ENCODE measurements at places on chromosomes 6 and 20.

DNA sequence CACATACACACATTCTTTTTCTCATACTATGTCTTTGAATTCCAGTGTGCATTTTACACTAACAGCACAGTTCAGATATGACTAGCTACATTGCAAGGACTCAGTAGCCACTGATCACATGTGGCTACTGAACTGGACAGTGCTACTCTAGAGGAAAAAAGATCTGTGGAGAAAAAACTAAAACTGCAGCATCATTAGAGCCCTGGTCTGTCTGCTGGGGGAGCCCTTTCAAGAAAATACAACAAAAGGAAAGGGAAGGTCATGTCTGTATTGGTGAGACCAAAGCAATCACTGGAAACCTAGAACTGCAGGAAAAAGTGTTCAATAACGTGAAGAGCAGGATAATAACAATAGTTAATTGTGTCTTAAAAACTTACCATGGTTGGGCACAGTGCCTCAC lies 132.3 kb upstream of the JARID2 start:
- no peak for DNase-seq

- no peak for DNase-seq
Measured at GRCh38 chr20:49288784-49289696, 11.2 kb upstream of the ZNFX1 start.

- DNase-seq: no peak
Measured at GRCh38 chr20:13525225-13525940, 113.3 kb downstream of the TASP1 start.

GRCh38 chr6:111263837-111264236 lies 176.5 kb downstream of the SLC16A10 start:
- no peak for DNase-seq

DNA sequence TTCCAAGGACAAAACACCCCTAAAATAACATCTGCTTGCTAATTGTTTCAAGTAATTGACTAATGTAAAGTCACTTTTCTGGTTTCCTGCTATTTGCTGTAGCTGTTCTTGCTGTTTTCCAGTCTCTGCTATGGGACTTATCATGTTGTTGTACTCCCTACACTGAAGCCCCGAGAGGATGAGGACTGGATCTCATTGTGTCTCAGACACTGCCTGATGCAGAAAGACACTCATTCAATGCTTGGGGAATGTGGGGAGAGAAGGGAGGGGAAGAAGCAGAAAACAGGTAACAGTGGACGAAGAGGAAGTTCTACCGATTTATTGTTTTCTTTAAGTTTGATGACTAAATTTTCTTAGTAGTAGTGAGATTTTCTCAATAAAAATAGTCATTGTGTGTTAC lies 79.8 kb downstream of the DOK5 start:
- no peak for DNase-seq

Data from left ventricle myocardium inferior (tissue), 1 donor.